ENCODE measurements at places on chromosomes 11 and 22. TPM values are rescaled to one million over a fixed set of nuclear protein-coding genes. Genes with fewer than 3 reads are reported as not detected.

DNA sequence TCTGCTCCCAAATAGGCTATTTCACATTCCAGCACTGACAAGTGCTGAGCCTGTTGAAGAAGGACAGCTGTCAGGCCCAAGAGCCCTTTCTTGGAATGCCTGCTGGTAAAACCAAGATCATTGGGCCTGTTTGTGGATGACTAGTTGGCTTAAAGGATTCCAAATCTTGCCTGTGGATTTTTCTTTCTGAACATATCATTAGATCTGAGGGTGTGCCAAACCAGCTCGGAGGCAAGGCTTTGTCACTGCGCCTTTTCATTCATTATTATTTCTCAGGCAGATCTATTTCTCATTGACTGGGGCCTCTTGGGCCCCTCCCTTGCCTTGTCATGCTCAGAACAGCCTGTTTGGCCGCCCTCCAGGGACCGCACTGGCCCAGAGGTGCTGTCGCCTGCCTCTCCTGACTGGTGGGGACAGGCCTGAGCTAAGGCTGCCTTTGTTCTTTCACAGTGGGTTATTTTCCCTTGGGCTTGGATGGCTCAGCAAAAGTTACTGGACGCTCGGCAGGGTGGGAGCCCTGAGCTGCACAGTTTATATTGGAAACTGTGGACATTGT is 222.7 kb upstream of the SESN3 start:
- peak; percentile 60 for DNase-seq

GRCh38 chr11:130909650-130910049 is 6.6 kb downstream of the SNX19 start:
- peak; percentile 19 for DNase-seq

DNA sequence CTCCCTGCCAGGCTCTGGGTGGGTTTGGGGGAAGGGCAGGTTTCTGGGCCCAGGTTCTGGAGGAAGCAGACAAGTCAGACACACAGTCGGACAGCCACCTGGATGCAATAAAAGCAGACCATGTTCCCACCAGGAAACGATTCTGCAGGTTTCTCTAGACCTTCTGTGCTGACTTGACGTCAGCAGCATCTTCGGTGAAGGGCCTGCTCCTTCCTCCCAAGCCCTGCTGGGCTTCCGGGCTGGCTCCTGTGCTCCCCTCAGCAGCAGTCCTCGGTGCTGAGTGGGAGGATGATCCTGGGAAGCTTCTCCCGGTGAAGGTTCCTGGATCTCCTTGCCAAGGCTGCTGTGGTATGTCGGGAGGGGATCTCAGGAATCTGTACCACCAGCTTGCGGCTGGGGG is 240.0 kb downstream of the GRIK4 start:
- DNase-seq, result no peak

GRCh38 chr22:37741312-37741795 is 44.5 kb downstream of the TRIOBP start:
- DNase-seq, result peak; percentile 93

- DNase-seq, result no peak
Observed at GRCh38 chr22:30104501-30105156, 24.4 kb downstream of the HORMAD2 start.

GRCh38 chr11:79564288-79564925 is 123.6 kb upstream of the TENM4 start:
- DNase-seq, result no peak

DNA sequence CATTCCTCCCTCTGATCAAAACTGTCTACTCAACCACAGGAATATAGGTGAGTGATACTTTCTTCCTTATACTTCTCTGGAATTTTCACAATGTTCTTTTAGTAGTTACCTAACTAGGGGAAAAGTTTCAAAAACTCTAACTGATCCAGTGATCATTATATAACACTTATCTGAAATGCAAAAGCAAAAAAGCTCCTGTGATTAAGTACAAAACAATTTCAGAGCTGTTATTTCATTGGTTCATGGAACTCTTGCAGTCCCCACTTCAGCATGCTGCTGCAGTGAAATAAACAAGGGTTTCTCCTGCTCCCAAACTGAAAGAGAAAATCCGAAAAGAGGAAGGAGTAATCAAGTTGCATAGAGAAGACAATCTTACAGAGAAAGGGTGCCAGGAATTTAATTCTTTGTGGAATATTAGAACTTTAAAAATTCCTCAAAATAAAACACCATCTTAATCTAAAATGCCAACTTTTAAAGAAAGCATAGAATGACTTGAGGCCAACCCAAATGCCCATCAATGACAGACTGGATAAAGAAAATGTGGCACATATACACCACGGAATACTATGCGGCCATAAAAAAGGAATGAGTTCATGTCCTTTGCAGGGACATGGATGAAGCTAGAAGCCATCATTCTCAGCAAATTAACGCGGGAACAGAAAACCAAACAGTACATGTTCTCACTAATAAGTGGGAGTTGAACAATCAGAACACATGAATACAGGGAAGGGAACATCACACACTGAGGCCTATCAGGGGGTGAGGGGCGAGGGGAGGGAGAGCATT is 20.3 kb downstream of the PPP2R1B start:
- no peak for DNase-seq

DNA sequence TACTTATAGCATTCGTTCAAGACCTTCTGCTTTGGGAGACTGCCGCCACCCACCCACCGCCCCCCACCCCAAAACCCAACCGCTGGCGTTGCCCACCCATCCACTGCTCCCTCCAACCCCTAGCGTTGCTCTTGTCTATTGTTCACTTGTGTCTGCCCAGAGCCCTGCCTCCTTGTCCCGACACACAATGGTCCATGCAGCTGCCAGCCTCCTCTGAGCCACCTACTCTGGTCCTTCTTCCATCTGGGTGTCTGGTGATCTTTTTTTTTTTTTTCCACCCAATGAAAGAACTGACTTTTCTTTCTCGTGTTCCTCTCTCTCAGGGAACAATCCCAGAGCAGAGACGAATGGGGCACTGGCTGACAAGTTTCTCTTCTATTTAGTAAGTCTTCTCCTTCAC is 256.0 kb upstream of the SESN3 start:
- no peak for DNase-seq

DNA sequence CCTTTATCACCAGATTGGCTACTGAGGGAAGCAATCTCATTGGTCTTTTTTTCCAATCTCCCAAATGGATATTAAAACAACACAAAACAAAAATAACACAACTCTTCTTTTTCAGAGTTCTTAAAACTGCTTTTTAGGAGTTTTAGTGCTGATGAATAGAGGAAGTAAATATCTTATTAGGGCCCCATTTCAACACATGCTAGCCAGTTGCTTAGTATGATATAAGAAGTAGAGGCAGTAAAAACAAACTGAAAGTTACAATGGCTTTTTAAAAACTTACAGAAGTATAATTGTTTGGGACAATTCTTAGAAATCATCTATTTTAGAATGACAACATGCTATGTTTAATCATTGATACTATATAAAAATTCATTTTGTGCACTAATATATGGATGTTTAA is 3.4 kb downstream of the C11orf71 start:
- no peak for DNase-seq

The OR8G1 gene
- total RNA-seq, result not detected

The MUC5AC gene
- total RNA-seq, result not detected

The OR51I1 gene
- not detected for total RNA-seq

The KIAA1671 gene
- 3.1 TPM for total RNA-seq

The MYBPC3 gene
- not detected for total RNA-seq

The CCDC85B gene
- total RNA-seq, result 43.7 TPM

Measured in Daoy (cell line).